NCI-H1436 treated with DMSO at 0.1 percent for 48 hours (cell line): ENCODE measurements at places on chromosomes 4 and X.

DNA sequence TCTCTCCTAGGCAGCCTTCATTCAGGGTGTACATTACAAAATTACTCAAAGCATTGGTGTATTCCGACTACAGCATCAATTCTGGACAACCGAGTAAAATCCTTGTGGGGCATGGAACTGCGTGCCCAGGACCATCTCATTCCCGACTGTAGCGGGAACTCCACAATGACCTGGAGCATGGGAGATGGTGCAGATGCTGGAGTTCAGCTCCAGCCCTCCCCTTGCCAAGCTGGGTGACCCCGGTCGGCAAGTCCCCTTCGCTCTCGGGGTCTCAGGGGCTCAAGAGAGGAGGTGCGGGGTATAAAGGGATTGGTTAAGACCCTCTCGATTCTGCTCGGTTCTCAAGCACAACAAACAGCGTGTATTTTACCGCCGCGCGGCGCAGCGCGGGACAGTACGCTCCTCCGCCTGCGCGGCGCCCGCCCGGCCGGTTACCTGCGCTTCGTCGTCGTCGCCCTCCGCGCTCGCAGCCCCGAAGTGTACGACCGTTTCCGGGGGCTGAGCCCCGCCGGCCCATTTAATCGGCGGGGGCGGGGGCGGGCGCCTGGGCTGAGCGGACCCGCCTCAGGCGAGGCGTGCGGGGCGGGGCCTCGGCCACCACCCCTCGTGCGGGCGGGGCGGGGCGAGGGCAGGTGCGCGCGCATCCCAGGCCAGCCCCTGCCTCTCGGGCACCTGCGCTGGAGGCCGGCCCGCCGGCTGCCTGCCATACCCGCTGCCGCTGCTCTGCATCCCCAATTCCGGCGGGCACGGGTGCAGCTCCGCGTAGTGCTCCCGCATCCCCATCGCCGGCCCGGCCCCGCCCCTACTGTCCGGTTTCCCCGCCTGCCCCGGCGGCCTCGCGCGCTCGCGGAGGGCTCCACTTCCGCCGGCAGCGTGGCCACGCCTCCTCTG, at the start of gene G6PD:
G6PD (minus strand) TSS at position 493 of the 891 bp plus-strand sequence. CDS start 691 bp downstream, outside the sequence.
- DNase-seq, result no peak

- DNase-seq, result no peak
Observed at GRCh38 chr4:146191766-146192458, 16.4 kb downstream of the LSM6 start.

GRCh38 chr4:171235521-171235920, 577.7 kb upstream of the GALNTL6 start:
- no peak for DNase-seq

GRCh38 chrX:154720067-154720466, 30.8 kb downstream of the GAB3 start:
- DNase-seq, result no peak

DNA sequence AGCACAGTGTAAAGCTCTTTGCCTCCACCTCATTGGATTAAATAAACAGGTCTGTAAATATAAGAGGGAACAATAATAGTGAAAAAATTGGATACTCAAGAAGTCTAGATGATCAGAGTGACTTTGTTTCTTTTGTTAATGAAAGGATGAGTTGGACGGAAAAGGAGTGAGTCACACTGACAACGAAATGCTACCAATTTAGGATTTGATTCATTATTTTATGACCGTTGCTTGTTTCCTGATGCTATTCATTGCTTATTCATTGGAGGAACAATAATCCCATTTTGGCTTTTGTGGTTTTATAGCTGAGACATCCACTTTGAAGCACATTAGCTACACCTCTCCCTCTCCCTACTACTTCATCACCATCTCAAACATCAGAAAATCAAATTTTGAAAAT, 74.4 kb upstream of the DYNLT3 start:
- DNase-seq, result no peak

DNA sequence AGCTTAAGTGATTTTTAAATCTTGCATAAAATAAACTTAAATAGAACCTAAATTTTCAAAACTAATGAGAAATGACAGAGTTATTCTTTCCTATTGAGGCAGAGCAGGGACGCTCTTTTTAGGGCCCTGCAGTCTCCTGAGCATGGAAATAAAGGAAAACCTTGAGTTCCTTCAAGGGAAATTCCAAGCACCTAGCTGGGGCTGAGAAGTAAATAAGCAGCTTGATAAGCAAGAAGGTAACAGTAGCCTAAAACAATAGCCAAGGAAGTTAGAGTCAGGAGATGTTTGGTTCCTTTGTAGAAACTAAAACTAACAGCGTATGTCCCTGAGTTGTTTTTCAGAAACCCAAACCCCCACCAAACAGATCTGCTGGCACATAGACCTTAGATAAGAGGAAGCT, 174.6 kb downstream of the COL25A1 start:
- DNase-seq, result no peak

- no peak for DNase-seq
Observed at GRCh38 chr4:80202741-80203553, 5.6 kb downstream of the PRDM8 start.

DNA sequence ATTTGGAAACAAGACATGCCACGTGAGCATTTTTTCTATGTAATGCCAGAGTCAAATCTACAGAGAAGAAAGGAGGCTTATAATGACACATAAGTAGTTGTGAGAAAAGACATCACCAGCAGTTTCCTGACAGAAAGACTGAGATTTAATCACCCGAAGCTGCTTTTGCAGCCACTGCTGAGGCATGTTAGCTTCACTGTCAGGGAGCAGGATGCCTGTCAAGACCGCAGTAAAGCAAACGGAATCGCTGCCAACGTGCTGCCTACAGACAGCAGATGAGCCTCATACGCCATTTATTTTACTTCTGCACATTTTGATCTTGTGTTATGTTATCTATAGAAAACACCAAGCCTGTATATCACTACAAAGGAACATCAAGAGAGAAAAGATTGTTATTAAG, 68.7 kb upstream of the NDST3 start:
- DNase-seq, result no peak

- no peak for DNase-seq
Observed at GRCh38 chr4:81314196-81314896, 99.3 kb upstream of the PRKG2 start.

- DNase-seq, result no peak
Observed at GRCh38 chrX:72609313-72609712, 36.7 kb upstream of the HDAC8 start.

- no peak for DNase-seq
Observed at GRCh38 chrX:69616457-69617203, 717 bp downstream of the EDA start.

GRCh38 chrX:2504706-2505332, 4.0 kb upstream of the DHRSX start:
- no peak for DNase-seq

GRCh38 chrX:136810493-136810892, 29.8 kb upstream of the ARHGEF6 start:
- no peak for DNase-seq
